ENCODE measurements at places on chromosomes 6 and 20.

- no peak for DNase-seq
Observed at GRCh38 chr6:163773646-163774045, 359.1 kb downstream of the QKI start.

- DNase-seq: no peak
Observed at GRCh38 chr6:138944412-138944811, 43.6 kb downstream of the REPS1 start.

- no peak for DNase-seq
Observed at GRCh38 chr6:104969785-104970581, 13.1 kb downstream of the LIN28B start.

DNA sequence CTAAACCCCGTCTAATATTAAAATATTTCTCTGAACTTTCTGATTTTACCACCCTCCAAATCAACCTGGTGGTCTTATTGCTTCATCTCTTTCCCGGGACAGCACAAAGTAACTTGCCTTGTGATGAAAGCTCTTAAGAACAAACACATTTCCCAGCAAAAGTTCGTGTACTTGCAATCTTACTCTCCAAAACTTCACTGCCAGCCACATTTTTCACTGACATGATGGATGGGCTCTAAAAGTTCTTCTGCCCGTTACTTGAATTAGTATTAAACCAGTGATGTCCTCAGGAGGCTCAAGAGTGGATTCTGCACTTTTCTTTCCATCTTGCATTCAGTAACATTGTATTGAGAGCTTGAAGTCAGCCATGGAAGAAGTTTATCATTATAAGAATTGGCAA lies 731.6 kb upstream of the GJE1 start:
- no peak for DNase-seq

DNA sequence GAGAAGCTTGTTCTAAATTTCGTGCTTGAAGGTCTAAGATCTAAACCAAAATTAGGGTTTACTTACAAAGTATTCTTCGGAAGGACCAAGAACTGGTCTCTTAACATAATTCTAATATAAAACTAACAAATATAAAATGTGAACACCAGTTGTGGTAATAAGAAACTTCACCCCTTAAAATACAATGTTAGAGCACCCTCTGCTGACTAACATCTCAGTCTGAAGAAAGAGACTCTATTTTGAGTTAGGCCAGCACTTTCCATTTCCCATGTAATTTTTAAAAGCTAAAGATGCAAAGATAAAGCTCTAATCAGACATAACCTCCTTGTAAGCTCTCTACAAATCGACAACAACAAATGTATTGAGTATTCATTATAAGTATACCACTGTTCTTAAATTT lies 24.6 kb downstream of the ATG5 start:
- no peak for DNase-seq

- no peak for DNase-seq
Observed at GRCh38 chr20:47252879-47253307, 103.6 kb downstream of the ZMYND8 start.

DNA sequence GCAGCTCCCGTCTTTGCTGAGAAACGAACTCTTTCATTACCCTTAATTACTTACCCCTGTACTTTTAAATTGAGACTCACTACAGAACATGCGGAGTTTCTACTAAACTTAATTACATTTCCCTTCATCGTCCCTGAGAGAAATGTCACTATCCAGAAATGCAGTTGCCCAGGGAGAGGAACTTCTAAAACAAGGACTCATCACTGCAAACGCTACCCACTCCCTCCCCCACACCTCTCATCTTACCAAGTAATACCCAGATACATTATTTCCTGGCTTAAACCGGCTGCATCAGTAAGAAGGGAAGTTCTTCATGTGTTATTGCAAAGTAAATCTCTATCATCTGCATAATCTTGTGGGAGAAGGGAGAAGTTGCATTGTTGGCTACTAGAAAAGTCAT lies 138.3 kb downstream of the IPCEF1 start:
- no peak for DNase-seq

DNA sequence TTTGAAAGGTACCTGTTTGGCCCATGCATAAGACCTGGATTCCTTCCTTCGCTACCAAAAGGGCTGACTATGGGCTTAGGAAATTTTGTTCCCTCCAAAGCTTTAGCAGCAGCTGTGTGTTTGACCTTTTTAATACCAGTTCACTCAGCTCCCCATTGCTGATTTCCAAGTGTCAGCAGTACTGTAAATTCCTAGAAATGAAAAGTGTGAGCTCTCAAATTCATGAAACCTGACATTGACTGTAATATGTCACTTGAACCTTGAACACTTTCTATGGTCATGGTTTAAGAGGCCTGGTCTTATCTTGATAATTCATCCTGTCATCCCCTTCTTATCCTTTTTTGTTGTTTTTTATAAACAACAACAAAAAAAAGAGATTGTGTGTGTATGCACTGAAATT lies 31.7 kb downstream of the STAU1 start:
- DNase-seq: no peak

- no peak for DNase-seq
Observed at GRCh38 chr6:51855310-51856082, 231.9 kb downstream of the PKHD1 start.

- no peak for DNase-seq
Observed at GRCh38 chr6:110833831-110834230, 18.6 kb upstream of the CDK19 start.

DNA sequence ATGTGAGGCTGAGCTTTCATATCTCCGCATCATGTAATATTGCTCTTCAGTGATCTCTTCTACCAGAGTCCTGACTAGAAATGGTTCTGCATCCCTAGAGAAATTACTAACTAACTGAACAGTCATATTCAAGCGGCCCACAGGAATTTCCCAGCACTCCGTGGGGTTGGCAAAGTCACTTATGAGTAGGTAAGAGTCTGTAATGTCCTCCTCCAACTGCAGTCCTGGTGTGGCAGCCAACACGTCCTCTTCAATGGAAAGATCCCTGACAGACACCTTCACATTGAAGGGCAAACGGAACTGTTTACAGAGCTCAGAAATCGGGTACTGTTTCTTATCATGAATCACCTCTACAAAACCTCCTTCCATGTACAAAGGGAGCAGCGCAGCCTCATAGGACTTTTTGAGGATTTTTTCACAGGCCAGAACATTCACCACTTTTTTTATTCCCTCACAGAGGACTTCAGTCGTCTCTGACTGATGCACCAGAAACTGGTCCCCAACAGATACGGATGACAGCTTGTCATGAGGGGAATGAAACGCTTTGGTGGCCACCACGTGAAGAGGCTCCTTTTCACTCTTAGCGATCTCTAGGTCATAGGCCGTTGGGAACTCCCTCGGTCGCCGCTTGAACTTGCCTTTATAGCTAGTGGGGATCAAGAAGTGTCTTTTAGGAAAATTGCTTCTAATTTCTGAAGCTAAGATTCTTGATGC lies 87.7 kb downstream of the THEMIS start:
- no peak for DNase-seq

GRCh38 chr6:140627002-140627401 lies 1252.6 kb upstream of the CITED2 start:
- no peak for DNase-seq

DNA sequence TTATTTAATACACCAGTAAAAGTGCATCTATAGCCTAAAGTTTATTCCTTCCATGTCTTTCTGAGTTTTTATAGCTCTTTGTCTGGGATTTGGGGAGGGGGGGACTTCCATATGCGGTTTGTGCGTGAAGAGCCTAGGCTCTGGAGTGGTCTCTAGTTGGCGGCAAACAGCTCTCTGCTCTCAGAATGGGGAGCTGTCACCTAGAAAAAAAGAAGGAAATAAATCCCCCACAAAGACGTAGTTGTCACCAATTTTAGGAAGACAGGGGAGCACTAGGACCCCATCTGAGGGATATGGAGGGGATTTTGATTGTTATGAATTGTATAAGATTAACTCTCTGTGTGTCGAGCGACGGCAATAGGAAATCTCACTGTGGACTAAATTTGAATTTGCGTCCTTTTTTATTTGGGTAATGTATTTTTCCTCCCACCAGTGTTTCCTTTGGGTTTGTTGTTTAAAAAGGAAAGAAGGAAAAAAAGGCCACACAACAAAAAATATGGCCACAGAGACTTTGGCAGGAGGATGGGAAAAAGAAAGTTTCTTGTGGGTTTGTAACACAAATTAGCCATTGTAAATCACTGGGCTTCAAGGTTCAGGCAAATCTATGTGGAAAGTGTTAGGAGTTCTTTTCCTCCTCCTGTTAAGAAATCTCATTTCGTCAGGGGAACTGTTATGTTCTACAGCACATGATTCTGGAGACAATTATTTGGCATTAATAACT lies 7.4 kb downstream of the POU3F2 start:
- DNase-seq: no peak

DNA sequence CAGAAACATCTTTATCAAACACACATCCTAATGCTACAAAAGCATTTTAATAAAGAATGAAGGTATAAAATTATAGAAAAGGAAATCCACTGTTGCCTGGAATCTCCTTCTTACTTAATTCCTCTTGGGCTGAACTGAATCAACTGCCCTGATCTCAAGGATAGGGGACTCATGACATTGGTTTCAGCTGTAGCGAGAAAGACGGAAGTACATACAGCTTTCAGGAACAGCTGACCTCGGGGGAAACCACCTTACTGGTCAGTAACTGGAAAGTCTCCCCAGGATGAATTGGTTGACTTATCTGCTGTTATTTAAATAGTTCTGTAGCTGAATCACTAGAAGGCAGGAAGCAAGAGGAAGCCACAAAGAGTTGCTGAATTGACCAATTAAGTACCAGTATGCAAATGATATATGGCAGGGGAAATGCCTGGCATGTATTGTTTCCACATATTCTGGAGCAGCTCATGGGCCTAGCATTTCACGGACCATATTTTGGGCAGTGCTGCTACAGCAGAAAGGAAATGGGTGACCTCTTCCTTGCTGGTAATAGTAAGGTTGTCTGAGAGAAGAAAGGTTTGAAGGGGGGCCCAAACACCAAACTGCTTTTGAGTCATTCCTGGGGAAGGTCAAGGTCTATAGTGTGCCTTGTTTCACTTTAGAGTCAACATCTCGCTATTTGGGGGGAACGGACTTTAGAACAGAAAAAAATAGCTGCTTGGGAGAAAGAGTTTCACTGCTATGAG lies 43.7 kb upstream of the MAP7 start:
- DNase-seq: no peak

- no peak for DNase-seq
Observed at GRCh38 chr6:3209114-3210023, 18.1 kb downstream of the TUBB2B start.

- no peak for DNase-seq
Observed at GRCh38 chr6:168808232-168808631, 367.2 kb downstream of the SMOC2 start.

DNA sequence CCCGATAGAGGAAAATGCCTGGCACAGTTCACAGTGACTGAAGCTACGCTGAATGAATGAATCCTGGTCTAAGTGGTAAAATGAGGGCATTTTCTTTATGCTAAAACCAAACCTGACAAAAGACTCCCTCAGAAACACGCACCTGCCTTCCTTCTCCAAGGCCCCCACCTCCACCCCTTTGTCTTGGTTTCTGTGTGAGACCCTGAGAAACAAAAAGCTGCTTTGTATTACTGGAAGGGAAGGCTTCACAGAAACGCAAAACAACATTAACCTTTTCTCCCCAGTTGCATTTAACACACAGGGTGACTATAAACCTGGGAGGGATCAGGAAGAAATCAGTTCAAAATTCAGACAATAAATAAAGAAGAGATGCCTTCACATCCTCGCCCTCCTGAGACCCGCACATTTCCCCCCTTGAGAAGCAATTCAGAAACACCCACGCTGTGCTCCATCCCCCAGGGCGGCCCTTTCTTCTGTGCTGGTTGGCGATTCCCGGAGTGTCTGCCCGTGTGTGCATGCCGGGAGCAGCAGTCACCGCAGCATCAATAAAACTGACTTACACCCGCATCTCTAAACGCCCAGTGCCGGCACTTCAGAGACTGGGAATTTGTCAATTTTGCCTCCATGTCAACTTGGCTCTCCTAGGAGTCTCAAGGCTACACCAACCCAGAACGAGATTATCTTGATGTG lies 67.2 kb upstream of the TRAF3IP2 start:
- DNase-seq: no peak

DNA sequence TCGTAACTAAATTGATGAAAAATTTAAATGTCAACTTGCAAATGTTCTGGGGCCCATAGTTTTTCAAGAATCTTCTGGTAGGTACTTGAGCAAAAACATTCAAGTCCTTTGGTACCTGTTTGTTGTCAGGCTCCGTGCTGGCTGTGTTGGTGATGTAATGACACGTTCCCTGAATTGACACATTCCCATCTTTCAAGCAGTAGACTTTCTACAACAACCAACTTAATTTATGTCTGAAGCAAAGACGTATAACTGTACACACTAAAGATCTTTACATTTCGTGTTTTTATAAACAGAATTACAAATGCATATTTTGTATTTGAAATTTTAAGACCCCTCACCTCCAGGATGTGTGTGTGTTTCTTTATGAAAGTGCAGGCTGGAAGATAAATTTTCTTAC lies 49.5 kb downstream of the NCOA3 start:
- no peak for DNase-seq

DNA sequence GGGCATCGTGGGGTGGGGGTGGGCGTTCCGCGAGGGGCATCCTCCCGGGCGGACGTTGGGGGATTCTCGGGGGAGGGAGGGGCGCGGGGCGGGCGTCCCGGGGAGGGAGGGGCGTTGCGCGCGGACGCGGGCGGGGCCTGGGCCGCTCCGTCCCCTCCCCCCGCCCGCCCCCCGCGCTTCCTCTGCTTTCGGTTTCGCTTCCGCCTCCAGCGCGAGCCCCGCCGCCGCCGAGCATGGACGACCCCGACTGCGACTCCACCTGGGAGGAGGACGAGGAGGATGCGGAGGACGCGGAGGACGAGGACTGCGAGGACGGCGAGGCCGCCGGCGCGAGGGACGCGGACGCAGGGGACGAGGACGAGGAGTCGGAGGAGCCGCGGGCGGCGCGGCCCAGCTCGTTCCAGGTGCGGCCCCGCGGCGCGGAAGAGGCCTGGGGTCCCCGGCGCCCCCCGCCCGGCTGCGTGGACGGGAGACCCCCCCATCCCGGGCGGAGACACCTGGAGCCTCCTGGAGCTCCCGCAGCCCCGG lies at the start of gene OGFR:
OGFR (plus strand) TSS at position 209 of the 528 bp plus-strand sequence; CDS start at position 234, 25 bp downstream.
- peak; percentile 47 for DNase-seq

DNA sequence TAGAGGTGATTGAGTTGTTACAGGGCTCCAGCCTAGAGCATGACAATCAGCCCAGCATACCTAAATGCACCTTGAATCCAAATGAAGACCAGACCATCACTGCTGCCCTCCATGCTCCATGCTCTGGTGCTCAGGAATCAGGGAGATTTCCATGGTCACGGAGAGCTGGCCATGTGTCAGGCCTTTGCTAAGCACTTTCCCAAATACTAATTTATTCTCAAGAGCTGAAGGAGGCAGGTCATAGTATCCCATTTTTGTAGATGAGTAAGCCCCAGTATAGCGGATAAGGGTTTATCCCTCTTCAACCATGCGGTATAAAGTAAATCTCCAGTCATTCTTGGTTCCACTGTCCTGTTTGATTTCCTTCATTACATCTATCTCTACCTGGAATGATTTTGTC lies 240.8 kb downstream of the TFAP2A start:
- no peak for DNase-seq

GRCh38 chr6:111843347-111844147 lies 29.7 kb downstream of the FYN start:
- DNase-seq: no peak

Data from stimulated activated CD8-positive, alpha-beta memory T cell treated with anti-CD3 and anti-CD28 coated beads, Interleukin-7, amount 100 ng/mL, for 1 hour (primary cell).